ENCODE measurements at places on chromosomes 2 and 18. TPM values are rescaled to one million over a fixed set of nuclear protein-coding genes. Genes with fewer than 3 reads are reported as not detected.

GRCh38 chr2:217049956-217050355 is 190.1 kb upstream of the TNP1 start:
- no peaks in the 10 kb centered on the region for H3K4me1 ChIP-seq
- no peaks in the 10 kb centered on the region for H3K36me3 ChIP-seq
- no peak overlapping the region for H3K4me3 ChIP-seq
- no peak overlapping the region for H3K27ac ChIP-seq

- DNase-seq = no peak
- no peaks in the 10 kb centered on the region for H3K4me1 ChIP-seq
- H3K4me3 ChIP-seq = no peak overlapping the region
- no peaks in the 10 kb centered on the region for H3K27me3 ChIP-seq
- no peaks in the 10 kb centered on the region for H3K36me3 ChIP-seq
Observed at GRCh38 chr2:207315131-207315530, 149.4 kb upstream of the KLF7 start.

GRCh38 chr2:159564081-159564480 is 52.3 kb downstream of the BAZ2B start:
- DNase-seq = no peak
- no peak overlapping the region for H3K27ac ChIP-seq
- no peaks in the 10 kb centered on the region for H3K27me3 ChIP-seq
- no peaks in the 10 kb centered on the region for H3K36me3 ChIP-seq
- no peaks in the 10 kb centered on the region for H3K4me1 ChIP-seq
- no peak overlapping the region for H3K4me3 ChIP-seq

- DNase-seq = no peak
- no peak overlapping the region for H3K4me3 ChIP-seq
- H3K27me3 ChIP-seq = no peaks in the 10 kb centered on the region
- no peak overlapping the region for H3K27ac ChIP-seq
Observed at GRCh38 chr18:76453932-76454331, 41.1 kb downstream of the ZNF516 start.

DNA sequence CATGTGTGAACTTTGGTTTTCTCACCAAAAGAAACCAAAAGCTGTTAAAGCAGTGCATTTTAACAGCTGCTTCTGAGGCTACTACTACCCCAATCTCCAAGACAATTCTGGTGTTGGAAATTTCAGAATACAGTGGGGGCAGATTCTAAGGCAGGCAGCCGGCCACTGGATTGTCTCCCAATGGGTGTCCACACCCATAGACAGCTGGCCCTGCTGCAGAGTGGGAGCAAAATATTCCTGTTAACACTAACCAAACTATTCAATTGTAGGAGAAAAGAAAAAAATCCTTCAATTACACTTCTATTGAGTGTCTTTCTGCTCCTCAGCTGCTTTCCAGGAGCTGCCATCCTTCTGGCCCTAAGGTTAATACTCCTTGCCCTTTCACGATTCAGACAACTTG is 223.7 kb downstream of the ALK start:
- H3K27me3 ChIP-seq = no peaks in the 10 kb centered on the region
- DNase-seq = no peak
- no peaks in the 10 kb centered on the region for H3K4me1 ChIP-seq
- H3K27ac ChIP-seq = no peak overlapping the region
- no peaks in the 10 kb centered on the region for H3K36me3 ChIP-seq
- H3K4me3 ChIP-seq = no peak overlapping the region

GRCh38 chr2:38498045-38498481 is 104.7 kb downstream of the HNRNPLL start:
- H3K27ac ChIP-seq = no peak overlapping the region
- H3K27me3 ChIP-seq = no peaks in the 10 kb centered on the region
- H3K4me3 ChIP-seq = no peak overlapping the region
- no peaks in the 10 kb centered on the region for H3K36me3 ChIP-seq
- peak; percentile 76 for DNase-seq
- H3K4me1 ChIP-seq = peaks cover 7% of the 10 kb centered on the region

GRCh38 chr18:7255054-7255453 is 24.2 kb downstream of the LRRC30 start:
- no peaks in the 10 kb centered on the region for H3K27me3 ChIP-seq
- no peaks in the 10 kb centered on the region for H3K36me3 ChIP-seq
- no peak overlapping the region for H3K4me3 ChIP-seq
- H3K27ac ChIP-seq = no peak overlapping the region
- no peaks in the 10 kb centered on the region for H3K4me1 ChIP-seq

GRCh38 chr18:70037431-70038061 is 89.9 kb upstream of the CD226 start:
- H3K4me1 ChIP-seq = no peaks in the 10 kb centered on the region
- H3K27me3 ChIP-seq = no peaks in the 10 kb centered on the region
- no peak overlapping the region for H3K4me3 ChIP-seq
- DNase-seq = no peak

DNA sequence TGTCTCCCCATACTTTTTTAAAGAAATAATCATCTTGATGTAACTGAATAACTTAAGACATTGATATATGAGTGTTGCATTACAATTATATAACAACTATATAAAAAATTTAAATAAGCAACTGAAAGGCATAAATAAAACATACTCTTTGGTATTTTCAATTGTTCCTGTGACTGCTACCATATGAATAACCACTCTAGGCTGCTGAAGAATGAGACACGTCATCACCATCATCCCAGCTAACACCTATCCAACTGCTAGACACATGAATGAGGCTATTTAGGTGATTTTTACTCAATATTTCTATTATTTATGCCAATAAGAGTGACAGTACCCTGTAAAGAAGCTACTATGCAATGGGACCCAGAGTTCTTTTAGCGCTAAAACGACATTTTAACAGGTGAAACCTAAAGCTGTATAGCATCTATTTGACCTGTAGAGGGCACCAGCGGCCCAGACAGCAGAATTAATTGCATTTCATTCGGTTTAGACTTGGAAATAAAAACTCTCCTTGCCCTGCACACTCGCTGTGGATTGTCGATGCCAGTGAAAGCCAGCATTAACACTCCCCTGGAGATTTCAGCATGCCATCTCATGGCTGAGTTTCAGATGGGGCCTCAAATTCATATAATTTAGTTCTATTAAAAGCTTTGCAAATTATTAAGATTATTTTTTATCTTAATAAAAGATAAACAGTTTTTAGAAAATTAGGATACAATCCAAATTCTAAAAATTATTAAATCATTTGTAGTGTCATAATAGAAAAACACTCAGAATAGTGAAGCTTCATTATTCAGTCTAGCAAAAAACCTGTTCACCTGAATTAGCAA is 89.4 kb upstream of the MAP2 start:
- H3K27me3 ChIP-seq = peaks cover 21% of the 10 kb centered on the region
- DNase-seq = peak; percentile 80
- H3K27ac ChIP-seq = no peak overlapping the region
- no peaks in the 10 kb centered on the region for H3K4me1 ChIP-seq
- no peaks in the 10 kb centered on the region for H3K36me3 ChIP-seq
- H3K4me3 ChIP-seq = no peak overlapping the region

GRCh38 chr2:119241205-119241532 is 17.5 kb downstream of the STEAP3 start:
- DNase-seq = no peak
- peaks cover 4% of the 10 kb centered on the region for H3K36me3 ChIP-seq
- no peak overlapping the region for H3K27ac ChIP-seq
- H3K27me3 ChIP-seq = no peaks in the 10 kb centered on the region

DNA sequence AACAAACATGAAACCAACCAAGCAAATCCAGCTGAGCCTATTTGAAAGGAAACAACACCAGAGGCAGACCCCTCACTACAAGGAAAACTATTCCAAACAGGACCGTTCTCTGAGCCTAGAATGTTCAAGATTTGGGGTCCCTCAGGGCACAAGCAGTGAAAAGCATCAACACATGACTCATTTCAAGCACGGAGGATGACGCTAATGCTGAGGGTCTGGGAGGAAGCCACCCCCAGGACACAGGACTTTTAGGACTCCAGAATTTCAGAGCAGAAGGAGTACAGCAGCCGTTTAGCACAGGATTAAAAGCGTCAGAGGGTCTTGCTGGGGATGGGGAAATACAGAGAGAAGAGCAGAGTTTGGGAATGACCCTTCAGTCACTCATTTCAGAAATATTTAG is 168.9 kb downstream of the DLGAP1 start:
- DNase-seq = no peak
- H3K4me1 ChIP-seq = peaks cover 33% of the 10 kb centered on the region
- no peaks in the 10 kb centered on the region for H3K27me3 ChIP-seq
- no peaks in the 10 kb centered on the region for H3K36me3 ChIP-seq
- H3K27ac ChIP-seq = no peak overlapping the region

DNA sequence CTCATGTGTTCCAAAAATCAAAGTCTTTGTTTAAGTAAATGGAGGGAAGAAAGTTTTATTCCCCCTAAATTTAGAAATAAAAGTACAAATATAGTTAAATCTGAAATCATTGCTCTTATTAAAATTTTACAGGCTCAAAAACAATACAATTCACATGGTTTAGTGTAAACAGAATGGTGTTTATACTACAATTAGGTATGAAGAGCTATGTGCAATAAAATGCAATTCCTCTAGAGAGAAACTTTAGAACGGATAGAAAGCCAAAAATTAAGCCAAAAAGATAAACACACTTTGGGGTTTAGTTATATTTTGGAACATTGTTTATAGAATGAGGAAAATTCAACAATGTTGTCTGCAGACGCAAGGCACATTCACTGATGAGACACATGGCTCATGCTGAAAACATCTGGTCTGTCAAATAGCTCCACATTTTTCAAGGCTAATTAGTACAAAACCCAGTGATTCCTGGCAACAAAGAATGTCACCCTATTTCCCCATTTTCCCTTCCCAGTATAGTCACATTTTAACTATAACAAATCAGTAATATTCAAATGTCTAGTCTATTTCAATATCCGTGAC is 103.3 kb downstream of the EXOC6B start:
- H3K36me3 ChIP-seq = no peaks in the 10 kb centered on the region
- no peaks in the 10 kb centered on the region for H3K27me3 ChIP-seq
- no peak for DNase-seq
- no peak overlapping the region for H3K27ac ChIP-seq
- no peak overlapping the region for H3K4me3 ChIP-seq

DNA sequence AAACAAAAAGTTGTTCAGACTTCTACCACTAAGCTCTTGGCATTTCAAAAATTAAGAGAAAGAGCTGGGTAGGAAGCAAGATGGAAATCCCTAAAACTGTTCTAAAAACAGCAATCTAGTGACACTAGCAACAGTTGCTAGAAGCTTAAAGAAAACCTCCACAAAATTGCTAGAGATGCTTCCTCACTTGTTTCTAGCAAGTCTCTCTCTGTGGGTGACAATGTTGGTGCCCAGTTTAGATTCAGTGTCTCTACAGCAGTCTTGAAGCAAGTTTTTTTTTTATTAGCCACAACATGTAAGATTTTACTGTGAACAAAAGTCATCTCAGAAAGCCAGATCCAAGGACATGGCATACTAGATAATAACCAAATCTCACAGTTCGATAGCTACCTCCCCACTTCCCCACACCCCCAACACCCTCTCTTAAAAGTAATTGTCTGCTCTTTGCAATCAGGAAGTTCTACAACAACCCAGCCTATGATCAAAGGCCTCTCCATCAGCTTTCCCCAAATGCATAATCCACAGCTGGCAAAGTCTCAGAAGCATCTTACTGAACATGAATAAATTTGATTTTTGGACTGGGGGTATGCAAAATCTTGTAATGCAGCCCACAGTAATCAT is 70.0 kb downstream of the ANKRD44 start:
- no peak overlapping the region for H3K4me3 ChIP-seq
- no peaks in the 10 kb centered on the region for H3K27me3 ChIP-seq
- H3K4me1 ChIP-seq = peaks cover 11% of the 10 kb centered on the region

- peaks cover 20% of the 10 kb centered on the region for H3K4me1 ChIP-seq
- H3K4me3 ChIP-seq = no peak overlapping the region
- peaks cover 26% of the 10 kb centered on the region for H3K36me3 ChIP-seq
- no peaks in the 10 kb centered on the region for H3K27me3 ChIP-seq
Observed at GRCh38 chr2:26897807-26898479, 50.0 kb downstream of the DPYSL5 start.

- peaks cover 16% of the 10 kb centered on the region for H3K4me1 ChIP-seq
- peak; percentile 70 for DNase-seq
- H3K27ac ChIP-seq = no peak overlapping the region
- no peaks in the 10 kb centered on the region for H3K27me3 ChIP-seq
- H3K36me3 ChIP-seq = no peaks in the 10 kb centered on the region
Observed at GRCh38 chr2:133061874-133062593, 392.0 kb upstream of the LYPD1 start.

- peaks cover 9% of the 10 kb centered on the region for H3K27me3 ChIP-seq
- H3K27ac ChIP-seq = no peak overlapping the region
- no peaks in the 10 kb centered on the region for H3K36me3 ChIP-seq
- peak; percentile 68 for DNase-seq
Observed at GRCh38 chr2:79511320-79511951, 1.4 kb upstream of the CTNNA2 start.

DNA sequence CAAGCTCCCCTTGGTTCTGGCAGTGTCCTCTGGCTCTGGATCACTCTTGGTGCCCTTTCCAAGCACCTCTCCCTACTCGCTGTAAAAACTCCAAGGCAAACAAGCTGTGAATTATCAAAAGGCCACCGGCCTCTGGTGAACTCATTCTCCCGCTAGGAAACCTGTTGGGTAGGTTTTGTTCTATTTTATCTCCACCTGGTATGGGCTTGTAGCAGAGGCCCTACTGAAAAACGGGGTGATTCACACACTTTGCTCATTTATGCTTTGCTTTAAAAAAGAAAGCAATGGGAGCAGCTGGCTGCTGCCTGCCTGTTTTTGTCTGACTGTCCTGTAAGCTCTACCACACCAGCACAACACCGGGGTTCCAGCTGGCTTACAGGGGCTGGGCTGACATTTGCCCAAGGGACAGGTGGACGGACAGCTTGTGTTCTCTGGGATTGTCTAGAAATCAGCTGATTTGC is 56.8 kb downstream of the SH3BP4 start:
- H3K27me3 ChIP-seq = no peaks in the 10 kb centered on the region
- no peaks in the 10 kb centered on the region for H3K36me3 ChIP-seq
- H3K27ac ChIP-seq = no peak overlapping the region
- no peak for DNase-seq

DNA sequence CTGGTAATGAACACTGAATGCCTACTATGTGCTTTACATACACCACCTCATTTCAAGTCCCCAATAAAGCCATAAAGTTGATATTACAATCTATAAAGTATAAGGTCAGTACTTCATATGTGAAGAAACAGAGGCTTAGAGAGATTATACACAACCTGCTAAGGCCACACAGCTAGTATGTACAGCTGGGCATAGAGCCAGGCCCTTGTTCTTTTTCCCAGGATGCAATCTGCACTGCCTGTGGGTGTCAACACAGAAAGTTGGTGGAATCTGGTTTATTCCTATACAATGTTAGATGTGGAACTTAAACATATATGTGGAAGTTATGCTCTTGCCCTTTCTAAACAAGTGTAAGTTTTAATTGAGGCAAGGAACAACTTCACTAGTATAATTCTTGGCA is 32.8 kb downstream of the INSIG2 start:
- H3K27ac ChIP-seq = no peak overlapping the region
- H3K4me1 ChIP-seq = no peaks in the 10 kb centered on the region

GRCh38 chr2:156435396-156435717 is 822 bp upstream of the GPD2 start:
- H3K27me3 ChIP-seq = no peaks in the 10 kb centered on the region
- peak overlapping the region; percentile 81 for H3K27ac ChIP-seq
- H3K36me3 ChIP-seq = no peaks in the 10 kb centered on the region
- peaks cover 25% of the 10 kb centered on the region for H3K4me1 ChIP-seq

SH2D6 gene
- 1.1 TPM for total RNA-seq

CCDC102B gene
- 12.5 TPM for total RNA-seq

C1D gene
- 18.4 TPM for total RNA-seq

CCDC148 gene
- total RNA-seq = 0.92 TPM

RBM44 gene
- 1.4 TPM for total RNA-seq

CDH20 gene
- 0.21 TPM for total RNA-seq

SNTG2 gene
- 3.7 TPM for total RNA-seq

ANKRD30BL gene
- total RNA-seq = 2.2 TPM

RAX gene
- 19.3 TPM for total RNA-seq

ACSL3 gene
- total RNA-seq = 163 TPM
